ENCODE measurements at places on chromosomes 13 and 19.

GRCh38 chr19:52069653-52070052 lies 21.0 kb upstream of the ZNF432 start:
- no peak for DNase-seq

- no peak for DNase-seq
These were observed 4.7 kb upstream of the ZNF444 start for GRCh38 chr19:56136362-56136761.

GRCh38 chr13:105658431-105658830 lies 877.0 kb downstream of the EFNB2 start:
- DNase-seq, result no peak

DNA sequence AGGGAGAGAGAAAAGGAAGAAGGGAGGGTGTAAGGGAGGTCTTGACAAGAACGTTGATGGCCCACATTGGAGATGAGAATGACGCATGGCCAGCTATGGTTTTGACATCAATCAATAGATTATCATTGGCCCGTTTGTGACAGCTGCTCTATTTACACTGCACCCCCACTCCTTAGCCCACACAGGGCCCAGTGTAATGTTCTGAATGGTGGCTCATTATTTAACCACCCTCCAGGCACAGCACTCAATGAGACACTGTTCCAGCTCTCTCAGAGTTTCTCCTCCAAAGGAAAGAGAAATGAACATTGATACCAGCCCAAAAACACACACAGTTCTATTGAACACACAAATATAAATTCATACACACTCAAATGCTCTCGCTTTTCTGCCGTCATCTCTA lies 173.0 kb upstream of the IPO5 start:
- no peak for DNase-seq

DNA sequence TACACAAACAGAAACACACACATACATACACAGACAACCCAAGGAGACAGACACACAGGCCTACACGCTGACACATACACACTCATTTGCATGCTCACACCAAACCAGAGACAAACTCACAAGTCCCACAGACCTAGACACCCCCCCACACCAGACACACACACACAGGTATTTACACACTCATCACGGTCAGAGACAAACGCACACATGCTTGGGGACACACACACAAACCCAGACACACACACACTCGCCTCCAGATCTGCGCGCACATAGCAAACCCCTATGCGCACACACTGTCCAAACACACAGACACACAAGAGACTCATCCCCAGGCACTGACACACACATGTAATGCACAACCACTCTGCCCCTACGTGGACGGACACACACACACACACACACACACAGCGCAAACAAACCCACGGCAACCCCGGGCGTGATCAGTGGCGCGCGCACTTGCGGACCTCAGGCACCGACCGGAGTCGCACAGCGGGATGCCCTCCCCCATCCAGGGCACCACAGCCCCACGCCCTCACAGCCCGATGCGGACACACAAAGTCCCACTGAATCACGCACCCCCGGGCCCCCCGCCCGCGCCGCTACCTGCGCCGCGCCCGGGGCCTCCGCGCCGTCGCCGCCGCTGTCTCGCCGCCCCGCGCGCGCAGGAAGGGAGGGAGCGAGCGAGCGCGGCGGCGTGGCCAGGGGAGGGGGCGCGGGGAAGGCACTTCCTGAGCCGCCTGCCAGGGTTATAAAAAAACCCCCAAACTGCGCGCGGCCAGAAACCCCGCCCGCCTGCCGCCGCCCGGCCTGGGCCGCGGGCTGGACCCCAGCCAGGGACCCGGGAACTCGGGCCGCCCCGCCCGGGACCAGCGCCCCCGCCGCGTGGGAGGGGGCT lies at the start of gene ADAMTS10:
ADAMTS10 (minus strand) TSS at position 675 of the 895 bp plus-strand sequence. CDS start 5,005 bp downstream, outside the sequence.
- DNase-seq, result no peak

GRCh38 chr13:42064966-42065365 lies 16.5 kb downstream of the DGKH start:
- no peak for DNase-seq

DNA sequence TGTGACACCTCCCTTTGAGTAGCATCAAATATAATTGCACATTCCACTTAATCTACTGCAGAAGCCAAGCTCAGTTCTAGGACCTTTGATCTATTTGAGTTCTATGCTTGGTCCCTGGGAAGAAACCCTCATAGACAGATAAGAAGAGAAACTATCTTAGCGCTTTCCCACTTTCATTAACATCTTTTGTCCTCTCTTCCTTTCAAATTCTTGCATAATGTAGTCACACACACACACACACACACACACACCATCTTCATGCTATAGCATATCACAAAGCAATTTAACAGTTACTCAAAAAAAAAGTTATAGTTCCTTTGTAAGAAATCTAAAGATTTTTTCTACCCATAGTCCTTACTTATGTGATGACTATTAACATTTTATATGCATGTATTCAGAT lies 735.9 kb upstream of the PCDH9 start:
- DNase-seq, result no peak

DNA sequence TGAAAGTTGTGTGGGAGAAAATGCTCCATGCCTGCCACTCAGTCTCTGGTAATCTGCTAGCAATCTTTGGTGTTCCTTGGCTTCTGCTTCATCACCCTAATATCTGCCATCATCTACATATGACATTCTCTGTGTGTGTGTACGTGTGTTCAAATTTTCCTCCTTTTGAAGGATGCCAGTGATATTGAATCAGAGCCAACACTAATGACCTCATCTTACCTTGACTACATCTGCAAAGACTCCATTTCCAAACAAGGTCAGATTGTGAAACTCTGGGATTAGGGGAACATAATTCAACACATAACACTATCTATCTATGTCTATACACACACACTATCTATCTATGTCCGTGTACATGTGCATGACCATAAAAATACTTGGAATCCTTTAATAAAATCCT lies 81.4 kb upstream of the IRS2 start:
- no peak for DNase-seq

GRCh38 chr19:36837176-36837905 lies 846 bp downstream of the ZNF790 start:
- peak; percentile 18 for DNase-seq

DNA sequence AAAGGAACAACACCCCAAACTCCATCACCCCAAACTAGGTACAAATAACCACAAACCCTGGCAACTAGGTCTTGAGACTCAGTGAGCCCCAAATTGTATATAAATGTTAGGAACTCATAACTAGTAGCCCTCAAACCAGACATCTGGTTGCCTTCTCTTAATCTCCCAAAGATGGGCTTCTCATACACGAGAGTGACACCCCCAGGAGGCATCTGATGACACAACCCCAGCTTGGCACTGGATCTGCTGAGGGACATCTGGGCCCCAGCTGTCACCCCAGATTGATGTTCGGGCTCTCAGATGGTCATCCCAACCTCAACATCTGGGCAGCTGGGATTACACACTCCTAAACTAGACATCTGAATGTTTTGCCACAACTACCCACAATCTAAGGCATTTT lies 14.8 kb downstream of the RABAC1 start:
- DNase-seq, result no peak

DNA sequence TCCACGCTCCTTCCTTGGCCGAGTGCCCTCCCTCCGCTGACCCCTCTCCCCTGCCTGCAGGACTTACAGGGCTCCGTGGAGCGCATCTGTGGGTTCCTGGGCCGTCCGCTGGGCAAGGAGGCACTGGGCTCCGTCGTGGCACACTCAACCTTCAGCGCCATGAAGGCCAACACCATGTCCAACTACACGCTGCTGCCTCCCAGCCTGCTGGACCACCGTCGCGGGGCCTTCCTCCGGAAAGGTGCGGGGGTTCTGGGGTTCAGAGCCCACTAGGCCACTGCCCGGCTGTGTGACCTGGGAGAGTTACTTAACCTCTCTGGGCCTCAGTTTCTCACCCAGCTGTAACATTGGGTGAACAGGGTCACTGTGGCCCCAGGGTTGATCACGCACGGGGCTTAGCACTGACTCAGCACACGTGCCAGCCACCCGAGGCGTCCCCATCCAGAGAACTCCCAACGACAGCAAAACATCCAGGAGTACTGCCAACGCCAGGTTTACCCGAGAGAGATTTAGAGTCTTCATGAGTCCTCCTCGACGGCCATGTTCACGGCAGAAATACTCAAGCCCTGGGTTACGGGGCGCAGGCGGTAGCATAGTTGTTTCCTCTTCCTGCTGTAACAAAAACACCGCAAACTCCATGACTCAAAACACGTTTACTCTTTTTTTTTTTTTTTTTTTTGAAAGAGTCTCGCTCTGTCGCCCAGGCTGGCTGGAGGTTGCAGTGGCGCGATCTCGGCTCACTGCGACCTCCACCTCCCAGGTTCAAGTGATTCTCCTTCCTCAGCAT lies 9.7 kb upstream of the SPACA4 start:
- DNase-seq, result no peak

DNA sequence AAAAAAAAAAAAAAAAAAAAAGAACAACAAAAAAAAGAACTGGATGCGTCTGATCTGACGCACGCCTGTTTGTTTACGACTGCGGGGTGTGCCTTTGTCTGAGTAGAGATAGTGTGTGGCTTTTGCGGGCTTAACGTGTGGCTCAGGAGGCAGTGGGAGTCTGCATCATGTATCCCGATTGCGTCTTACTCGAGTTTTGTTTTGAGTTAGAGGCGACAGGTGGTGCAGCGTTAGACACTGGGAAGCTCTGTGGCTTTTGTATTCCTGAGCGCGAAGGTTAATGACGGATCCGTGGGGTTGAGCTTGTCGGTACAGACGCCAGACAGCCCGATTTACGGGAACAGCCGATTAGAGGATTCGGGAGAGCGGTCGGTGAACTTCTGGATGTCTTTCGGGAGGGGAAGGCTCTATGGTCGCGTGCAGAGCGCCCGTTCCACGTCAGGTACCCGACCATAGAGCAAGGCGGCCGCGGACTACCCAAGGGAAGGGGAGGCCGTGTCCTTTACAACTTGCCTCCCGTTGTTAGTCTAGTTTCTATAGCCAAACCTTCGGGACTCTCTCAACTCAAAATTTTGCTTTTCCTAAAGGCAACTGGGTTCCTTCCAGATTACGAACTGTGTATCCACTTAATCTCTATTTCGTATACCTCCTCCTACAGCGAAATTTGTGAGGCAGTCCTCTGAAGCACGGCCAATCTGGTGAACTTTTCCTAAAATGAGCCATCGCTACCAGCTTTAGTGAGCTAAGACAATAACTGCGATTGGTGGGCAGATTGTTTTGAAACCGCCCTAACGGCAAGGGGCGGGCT lies 926 bp upstream of the HNRNPUL1 start:
- DNase-seq, result peak; percentile 79

GRCh38 chr13:23859904-23860303 lies 29.3 kb downstream of the MIPEP start:
- DNase-seq, result no peak

DNA sequence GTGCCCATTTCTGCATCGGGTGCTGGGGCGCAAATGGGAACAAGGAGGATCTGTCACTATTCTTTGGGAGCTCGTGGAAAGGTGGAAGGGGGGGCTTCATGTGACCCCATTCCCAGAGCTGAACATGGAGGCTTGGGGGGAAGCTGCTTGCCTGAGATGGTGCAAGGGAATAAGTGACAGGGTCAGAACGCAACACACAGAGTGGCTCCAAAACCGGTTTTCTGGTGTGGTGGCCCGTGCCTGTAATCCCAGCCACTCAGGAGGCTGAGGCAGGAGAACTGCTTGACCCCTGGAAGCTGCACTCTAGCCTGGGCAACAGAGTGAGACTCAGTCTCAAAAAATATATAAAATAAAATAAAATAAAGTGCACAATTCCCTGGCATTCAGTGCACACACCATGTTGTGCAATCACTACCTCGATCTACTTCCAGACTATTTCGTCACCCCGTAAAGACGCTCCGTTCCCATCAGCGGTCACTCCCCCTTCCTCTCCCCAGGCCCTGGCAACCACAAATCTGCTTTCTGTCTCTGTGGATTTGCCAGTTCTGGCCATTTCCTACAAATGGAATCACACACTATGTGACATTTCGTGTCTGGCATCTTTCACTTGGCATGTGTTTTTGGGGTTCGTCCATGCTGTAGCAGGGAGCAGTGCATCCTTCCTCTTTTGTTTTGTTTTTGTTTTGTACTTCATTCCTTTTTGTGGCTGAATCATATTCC lies 18.2 kb upstream of the COMP start:
- no peak for DNase-seq

- peak; percentile 39 for DNase-seq
These were observed 41.9 kb upstream of the SERPINE3 start for GRCh38 chr13:51297556-51297955.

GRCh38 chr19:13843104-13843921 lies 33.6 kb upstream of the NANOS3 start:
- DNase-seq, result peak; percentile 66

DNA sequence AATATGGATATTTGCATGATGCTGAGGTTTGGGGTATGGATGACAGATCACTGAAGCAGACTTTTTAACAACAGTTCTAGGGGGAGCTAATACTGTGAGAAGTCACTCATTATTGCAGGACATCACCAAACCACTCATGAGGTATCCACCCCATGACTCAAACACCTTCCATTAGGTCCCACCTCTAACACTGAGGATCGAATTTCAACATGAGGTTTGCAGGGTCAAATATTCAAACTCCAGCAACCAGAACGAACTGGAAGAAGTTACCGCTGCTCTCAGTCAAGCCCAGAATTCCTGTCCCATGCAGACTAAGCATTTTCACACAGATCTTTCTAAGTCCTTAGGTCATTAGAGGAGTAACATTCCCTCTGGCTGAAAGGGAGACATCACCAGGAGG lies 758.9 kb downstream of the UQCRFS1 start:
- no peak for DNase-seq

- DNase-seq, result peak; percentile 46
These were observed 121.6 kb upstream of the FRY start for GRCh38 chr13:31909864-31910551.

- DNase-seq, result no peak
These were observed 21.2 kb downstream of the SULT2B1 start for GRCh38 chr19:48573163-48573505.

DNA sequence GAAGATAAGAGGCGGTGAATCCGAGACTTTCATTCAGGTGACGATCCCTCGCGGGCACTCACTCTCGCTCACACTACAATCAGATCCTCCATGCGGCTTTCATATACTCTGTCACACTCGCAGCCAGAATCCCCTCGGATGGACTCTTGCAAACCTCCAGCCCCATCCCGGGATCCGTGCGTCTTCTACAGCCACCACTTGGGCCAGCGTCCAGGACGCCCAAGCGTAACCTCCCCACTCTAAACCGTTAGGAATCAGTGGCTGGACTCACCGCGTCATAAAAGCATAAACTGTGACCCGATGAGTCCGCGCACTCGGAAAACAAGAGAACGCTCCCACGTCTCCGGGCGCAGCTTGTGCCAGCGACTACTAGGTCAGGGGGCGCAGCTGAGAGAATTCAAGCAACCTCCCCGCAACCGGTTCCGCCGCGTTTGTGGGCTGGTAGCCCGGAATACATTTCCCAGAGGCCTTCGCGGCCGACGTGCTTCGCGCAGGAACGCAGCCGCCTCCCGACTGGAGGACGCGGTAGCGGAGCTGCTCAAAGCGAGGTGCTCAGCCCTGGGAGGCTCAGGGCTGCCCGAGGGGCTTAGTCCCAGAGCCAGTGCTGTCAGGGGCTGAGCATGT lies 27.6 kb downstream of the ZNF607 start:
- DNase-seq, result peak; percentile 80
